Forelimb muscle (tissue), 1 donor: ENCODE measurements at places on chromosomes 2 and 18. TPM values are rescaled to one million over a fixed set of nuclear protein-coding genes. Genes with fewer than 3 reads are reported as not detected.

DNA sequence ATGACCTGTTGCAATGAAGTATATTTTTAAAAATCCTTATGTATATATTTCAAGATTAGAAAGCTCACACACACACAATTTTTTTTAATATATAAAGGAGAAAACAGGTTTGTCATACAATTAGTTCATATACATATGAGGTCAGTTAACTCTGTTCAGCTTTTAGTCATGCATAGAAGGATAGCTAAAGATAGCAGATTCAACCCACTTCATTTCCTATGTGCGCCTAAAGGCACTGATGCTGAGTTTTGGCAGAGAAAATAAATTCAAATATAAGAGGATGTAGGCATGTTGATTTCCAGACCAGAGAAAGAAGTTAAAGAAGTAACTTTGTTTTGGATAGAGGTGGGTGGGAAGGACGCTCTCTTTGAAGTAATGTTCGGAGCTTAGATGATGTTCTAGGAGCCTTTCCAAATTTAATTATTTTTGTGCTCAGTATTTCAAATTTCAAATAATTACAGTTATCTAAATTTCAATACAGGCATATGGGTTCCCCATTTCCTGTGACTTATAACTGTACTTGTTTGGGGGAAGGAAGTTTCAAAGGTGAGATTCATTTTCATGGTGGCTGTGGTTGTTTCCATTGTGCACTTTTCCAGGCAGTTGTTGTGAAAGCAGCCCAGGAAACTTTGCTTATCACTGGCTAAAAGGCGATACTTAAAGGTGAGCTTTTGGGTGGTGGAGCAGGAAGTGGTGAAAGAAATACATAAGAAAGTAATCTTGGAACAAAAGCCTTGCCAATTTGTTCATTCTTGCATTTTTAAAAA, 523.4 kb upstream of the FANCL start:
- no peak for DNase-seq

- DNase-seq = no peak
These were observed 176.1 kb upstream of the TNP1 start for GRCh38 chr2:217035967-217036366.

DNA sequence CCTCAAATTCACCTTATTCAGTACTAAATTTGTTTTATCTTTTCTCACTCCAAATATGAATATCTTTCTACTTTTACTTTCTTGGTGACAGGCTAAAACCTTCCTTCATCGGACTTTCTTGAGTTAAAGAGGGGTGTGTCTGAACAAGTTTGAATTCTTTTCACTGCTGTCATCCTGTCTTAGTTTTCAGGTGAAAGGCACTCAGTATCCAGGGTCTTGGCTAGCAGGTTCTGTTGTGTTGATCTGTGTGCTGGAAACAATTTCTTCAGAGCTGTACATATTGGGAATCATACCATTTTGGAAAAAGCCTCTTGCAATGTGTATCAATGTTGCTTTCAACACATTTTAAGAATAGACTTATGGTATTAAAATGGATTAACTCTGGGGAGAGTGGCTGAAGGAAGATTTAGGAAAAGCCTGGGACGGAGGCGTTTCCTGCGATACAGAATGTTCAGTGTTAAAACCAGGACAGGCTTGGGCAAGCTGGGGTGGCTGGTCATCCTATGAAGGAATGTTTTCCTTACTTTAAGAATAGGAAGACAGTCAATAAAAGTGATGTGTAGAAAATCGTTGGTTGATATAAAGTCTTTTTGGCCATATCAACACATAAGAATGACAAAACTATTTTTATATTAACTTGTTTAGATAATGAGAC, 350.7 kb upstream of the SPRED2 start:
- no peak for DNase-seq

IL36G gene
- polyA plus RNA-seq = 0.14 TPM

LDLRAD4 gene
- polyA plus RNA-seq = 9.3 TPM
